ENCODE measurements at places on chromosomes 2 and 18.

DNA sequence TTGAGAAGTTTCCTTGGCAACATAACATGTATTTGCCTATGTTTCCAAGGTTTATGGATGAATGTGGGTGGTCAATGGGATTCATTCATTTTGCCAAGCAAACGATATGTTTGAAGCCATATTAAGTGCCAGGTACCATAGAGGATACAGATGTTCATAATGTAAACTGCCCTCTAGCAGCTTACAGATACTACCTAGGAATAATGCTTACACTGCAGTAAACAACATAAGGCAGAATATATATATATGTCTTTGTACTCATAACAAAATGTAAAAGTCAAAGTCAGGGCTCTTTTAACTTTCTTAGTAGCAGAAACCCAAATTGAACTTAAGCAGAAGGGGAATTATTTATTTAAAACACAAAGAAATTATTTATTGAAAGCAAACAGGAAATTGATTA, 171.6 kb upstream of the TNP1 start:
- DNase-seq: no peak

GRCh38 chr18:76443519-76444445, 51.3 kb downstream of the ZNF516 start:
- DNase-seq: no peak

DNA sequence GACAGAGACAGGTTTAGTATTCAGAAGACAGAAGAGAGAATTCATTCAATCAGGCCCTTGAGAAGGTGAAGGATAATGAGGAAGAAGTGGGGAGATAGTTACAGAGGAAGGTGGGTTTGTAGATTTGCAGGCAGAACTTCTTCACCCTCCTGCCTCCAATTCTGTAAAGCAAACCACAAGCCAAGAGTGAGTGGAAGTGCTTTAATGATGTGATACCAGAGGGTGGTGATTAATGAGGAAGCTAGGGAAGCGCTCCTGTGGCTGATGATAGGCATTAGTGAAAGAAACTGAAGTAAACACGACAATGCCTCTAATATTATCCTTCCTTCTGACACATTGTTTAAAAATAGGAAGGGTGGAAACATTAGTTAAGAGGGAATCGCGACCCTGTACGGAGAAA, 78.2 kb downstream of the CAPN13 start:
- DNase-seq: no peak

DNA sequence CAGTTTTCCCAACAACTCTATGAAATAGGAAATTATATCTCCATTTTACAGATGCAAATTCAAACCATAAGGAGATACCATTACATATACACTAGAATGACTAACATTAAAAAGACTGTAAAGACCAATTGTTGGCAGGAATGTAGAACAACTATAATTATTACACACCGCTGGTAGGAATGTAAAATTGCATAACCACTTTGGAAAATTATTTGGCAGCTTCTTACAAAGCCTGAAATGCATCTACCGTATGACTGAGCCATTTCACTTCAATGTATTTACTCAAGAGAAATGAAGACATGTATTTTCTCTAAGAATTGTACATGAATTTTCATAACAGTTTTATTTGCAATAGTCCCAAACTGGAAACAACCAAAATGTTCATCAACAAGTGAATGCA, 189.1 kb upstream of the BCL2L11 start:
- DNase-seq: no peak

GRCh38 chr2:98649135-98649991, 41.0 kb downstream of the UNC50 start:
- peak; percentile 71 for DNase-seq

- DNase-seq: no peak
These were observed 3.0 kb downstream of the LBH start for GRCh38 chr2:30234180-30234971.

DNA sequence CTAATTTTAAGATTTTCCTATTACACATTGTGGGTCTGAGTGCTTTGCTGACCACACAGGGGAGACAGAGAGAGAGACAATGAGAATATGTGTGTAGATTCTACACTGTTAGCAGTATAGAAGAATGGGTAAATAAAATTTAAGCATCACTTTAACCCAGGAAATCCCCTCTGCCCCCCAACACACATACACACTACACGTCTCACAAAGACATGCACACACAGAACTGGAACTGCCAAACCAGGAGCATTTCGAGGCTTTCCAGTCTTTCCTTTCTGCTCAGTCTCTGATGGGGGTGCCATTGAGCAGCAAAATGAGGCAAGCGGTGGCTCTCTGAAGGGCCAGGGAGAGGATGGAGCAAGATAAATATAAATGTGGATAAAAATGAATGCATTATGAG, 2.5 kb downstream of the MERTK start:
- DNase-seq: no peak

GRCh38 chr2:239939736-239940483, 85.2 kb downstream of the NDUFA10 start:
- DNase-seq: no peak

DNA sequence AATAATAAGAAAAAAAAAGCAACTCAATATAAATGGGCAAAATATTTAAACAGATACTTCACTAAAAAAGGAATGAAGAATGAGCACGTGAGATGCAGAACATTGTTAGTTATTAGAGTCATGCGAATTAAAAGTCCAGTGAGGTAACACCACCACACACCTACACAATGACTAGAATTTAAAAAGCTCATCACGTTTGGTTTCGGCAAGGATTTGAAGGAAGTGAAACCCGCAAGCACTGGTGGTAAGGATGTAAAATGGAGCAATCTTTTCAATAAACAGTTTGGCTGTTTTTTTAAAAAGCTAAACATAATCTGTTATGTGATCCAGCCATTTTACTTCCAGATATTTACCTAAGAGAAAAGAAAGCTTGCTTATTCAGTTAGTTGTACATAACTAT, 1181.6 kb upstream of the CELF4 start:
- DNase-seq: no peak

Measured in stimulated activated CD8-positive, alpha-beta memory T cell treated with anti-CD3 and anti-CD28 coated beads, Interleukin-4, amount 100 ng/mL, for 24 hours (primary cell).